ENCODE measurements at places on chromosomes 1 and 21.
A peak's percentile ranks its signal among the peaks of the same experiment; 100 is the strongest.

DNA sequence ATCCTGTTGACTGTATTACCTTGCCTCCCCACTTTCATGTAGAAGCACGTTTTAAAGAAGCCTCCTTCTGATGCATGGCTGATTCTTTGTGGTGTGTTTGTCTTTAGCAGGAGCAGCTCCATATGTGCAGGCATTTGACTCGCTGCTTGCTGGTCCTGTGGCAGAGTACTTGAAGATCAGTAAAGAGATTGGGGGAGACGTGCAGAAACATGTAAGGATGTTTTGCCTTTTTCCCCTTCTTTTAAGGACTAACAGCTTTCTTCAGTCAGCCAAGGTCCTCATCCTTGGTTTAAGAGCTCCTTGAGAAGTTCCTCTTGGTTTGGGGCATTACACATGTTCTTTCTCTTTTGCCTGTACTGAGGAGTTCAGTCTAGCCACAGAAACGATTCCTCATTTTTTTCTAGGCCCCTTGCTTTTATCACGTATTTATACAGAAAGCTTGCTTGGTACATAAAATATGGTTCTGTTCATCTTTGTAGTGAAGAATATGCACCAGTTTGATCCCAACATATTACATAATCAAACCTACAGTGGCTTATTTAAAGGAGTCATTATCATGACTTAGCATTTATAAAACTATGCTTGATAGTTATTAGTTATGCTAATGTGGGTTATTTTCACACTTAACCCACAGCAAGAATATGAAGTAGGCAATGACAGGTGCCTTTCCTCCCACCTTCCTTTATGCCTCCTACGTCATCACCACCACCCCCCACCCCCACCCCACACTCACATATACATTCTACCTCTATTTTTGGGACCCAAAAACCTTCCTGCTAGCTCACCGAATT, 19.6 kb downstream of the CAP1 start:
- no peak for DNase-seq

DNA sequence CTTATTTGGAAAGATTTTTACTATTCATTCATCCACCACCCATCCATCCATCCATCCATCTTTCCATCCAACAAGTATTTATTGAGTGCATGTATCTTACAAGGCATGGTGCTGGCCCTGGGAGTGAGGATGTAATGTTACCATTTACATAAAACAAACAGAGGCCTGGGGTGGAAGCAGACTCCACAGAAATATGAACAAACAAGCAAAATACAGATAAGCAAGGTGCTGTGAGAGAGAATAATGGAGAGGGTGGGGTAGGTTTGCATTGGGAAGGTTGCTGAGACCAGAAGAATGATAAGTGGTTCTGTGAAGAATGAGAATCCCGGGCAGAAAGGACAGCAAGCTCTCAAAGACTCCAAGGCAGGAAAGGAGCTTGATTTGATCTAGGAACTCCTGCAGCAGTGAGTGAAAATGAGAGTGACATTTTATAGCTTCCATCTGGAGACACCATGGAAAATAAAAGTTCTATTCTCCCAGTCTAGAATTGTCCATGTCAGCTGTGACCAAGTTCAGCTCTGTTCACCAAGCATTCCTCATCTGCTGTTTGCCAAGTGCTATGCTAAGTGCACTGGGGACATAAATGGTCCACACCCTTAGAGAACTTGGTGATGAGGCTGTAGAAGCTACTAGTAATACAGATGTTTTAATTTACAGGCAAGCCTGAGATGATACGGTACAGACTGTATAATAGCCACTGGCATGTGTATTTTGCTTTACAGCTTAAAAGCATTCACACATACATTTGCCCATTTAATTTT, 75.3 kb downstream of the PEX14 start:
- DNase-seq = no peak

DNA sequence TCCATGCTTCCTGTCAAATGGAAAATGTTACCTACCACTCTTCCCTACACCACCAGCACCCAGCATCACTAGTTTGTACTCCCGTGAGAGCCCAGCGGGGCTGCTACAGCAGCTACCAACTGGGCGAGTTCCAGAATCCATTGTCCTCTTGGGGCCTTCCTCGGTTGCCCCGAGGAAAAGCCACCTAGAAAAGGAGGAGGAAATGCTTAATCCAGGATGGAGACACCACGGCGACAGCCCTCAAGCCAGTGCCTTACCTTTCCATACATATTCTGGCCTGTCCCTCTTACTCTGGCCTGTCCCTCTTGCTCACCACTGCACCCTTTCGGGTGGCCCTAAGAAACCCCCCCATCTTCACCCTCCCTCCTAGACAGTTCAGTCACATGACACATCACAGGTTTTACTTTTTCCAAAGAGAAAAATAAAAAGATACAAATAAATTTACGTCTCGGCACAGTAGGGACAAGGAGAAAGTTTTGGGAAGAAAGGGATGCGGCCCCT, 478 bp downstream of the RIT1 start:
- DNase-seq = peak; percentile 75

DNA sequence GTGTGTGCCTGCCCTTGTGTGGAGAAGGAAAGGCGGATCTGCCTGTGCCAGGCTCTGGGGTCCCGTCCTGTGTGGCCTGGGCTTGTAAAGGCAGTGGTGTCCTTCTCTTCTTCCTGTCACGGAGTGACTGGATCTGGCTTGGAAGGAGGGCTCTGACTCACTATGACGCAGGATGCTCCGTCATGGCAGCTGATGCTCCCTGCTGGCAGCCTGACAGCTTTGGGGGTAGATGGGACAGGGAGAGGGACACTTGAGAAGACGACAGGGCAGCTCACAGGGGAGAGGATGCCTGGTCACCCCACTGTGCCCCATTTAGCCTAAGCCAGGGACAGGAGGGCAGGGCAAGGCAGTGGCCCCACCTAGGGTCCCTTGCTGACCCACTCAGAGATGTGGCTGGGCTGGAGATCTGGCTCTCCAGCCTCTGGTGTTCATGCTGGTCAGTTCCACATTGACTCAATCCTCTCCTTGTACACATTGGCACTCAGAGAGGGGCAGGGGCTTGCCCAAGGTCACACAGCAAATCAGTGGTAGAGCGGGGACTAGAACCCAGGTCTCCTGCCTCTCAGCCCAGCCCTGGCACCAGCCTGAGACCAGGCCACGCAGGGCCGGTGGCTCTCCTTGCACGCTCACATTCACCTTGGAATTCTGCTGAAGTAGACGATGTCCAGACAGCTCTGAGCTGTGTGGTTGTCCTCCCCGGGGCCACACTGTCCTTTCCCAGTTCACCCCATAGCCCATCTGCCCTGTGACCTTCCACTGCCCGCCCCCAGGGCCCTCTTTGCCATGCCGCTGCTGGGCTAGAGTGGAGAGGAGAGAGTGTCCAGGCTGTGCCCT, 2.8 kb upstream of the FAM131C start:
- DNase-seq = peak; percentile 89

- DNase-seq = peak; percentile 59
Measured at GRCh38 chr1:61436491-61437120, 288.3 kb downstream of the TM2D1 start.

- peak; percentile 17 for DNase-seq
Measured at GRCh38 chr1:54120698-54121481, 31.9 kb downstream of the CDCP2 start.

GRCh38 chr1:221279146-221279545, 399.9 kb downstream of the HLX start:
- no peak for DNase-seq

DNA sequence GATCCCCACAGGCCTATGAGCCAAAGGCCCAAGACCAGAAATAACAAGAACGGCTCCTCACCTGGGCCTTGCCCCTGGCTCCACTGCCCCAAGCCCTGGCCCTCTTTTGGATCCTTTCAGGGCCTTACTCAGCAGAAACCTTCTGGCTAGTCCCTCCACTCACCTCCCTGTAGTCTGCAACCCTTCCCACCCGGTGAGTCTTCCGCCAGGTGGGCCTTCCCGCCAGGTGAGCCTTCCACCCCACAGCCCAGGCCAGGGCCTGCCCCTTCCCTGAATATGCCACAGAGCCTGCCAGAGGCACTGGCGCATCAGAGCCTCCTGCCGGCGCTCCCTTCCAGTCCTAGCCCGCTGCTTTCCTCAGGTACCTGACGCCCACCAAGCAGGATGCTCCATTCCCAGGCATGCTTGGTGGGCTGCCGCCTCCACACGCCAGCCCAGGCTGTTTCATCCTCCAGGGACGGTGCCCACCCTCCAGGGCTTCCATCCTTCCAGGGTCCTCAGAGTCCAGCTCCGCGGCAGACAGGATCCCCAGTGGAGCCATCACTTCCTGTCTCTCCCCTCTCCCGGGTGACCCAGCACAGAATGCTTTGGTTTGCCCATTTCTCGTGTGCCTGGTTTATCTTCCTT, 20.9 kb downstream of the LHX4 start:
- DNase-seq = no peak

DNA sequence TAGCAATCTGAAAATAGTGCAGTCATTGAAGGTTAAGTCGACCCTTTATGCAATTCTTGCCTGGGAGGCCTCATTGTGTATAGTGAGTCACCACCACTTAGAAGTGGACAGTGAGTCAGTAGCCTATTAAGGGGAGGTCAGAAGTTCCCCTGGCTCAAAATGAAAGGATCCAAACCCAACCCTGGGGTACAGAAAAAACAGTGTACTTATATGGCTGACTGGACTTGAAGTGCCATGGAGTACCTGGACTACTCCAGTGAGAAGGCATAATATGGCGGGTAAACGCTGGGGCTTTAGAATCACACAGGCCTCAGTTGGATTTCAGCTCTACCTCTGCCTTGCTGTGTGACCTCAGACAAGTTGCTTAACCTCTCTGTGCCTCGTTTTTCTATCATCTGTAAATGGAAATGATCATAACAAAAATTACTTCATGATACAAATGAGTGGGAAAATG, 2.2 kb upstream of the BCL9 start:
- peak; percentile 94 for DNase-seq

DNA sequence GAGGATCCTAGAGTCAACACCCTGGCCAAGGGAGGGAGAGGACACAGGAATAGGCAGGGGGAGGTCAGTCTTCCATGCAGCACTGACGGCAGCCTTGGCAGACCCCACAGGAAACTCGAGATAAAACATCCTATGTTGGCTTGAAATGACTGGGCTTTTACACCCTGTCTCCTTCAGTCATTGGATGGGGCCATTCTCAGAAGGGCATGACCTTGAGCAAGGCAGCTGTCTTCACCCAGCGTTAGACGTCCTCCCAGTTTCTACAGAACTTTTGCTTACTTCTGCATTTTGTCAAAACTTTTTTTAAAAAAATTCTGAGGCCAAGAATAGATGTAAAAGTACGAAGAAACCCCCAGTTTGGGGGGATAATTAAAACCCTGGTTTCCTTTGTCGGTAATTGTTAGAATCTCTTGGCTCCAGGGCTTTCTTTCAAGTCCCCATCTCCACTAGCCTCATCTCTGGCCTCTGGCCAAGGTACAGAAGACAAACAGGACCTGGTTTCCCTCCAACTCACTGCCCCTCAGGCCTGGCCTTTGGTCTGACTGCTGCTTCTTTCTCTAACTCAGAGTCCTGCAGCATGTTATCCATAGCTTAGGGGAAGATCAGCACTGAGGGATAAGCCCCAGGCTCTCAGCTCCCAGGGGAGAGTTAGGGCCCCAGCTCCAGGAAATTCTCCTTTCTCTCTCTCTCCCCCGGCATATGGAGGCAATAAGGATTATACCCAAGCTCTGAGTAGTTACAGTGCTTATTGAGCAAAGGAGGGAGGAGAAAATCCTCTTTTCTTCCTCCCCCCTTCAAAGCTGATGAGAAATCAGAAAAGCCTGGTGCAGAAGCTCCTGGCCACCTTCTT, 51.6 kb upstream of the KCND3 start:
- no peak for DNase-seq

DNA sequence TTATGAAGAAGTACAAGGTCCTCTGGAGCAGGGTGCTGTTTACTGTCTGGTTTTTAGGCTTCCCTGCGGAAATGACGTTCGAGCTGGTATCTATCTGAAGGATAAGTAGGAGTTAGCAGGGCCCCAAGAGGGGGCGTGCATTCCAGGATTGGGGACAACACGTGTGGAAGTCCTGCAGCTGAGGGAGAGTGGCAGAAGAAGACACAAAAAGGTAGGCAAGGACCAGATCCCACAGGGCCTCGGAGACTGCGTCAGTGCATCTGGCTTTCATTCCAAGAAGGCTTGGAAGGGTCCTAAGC, 5.9 kb downstream of the RIMS3 start:
- no peak for DNase-seq

DNA sequence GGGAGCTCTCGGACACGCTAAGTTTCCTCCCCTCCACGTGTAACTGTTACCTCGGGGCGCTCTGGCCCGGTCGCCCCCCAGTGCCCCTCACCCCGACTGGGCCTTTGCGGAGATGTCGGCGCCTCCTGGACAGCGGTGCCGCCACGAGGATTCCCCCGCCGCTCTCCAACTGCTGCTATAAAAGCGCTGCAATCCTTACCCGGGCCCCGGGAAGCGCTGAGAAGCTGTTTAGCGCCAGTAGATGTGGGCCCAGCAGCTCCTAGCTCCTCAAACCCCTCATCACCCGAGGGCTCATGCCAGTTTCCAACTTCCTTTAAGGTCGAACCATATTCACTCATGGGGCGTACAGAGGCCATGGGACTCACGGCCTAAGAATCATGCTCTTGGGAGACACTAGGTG, 361 bp upstream of the LMX1A start:
- DNase-seq = no peak

DNA sequence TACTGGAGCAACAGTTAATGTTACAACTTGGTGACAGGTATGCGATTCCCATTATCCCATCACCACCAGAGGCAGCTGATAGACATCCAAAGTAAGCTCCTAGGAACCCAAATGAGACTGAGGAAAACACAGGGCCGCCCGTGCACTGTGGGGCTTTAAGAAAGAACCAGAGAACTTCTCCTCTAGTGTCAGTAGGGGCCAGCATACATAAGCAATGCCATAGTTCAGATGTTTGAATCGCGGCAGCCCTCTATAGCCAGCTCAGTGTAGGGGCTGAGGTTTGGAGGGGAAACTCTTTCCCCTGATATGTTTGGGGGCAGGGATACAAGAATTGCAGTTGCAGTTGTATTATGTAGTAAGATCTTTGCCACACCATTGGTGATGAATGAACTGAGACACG, 593.3 kb upstream of the NCAM2 start:
- no peak for DNase-seq

Measured in astrocyte of the hippocampus (primary cell).